Pulmonary artery endothelial cell (primary cell): ENCODE measurements at places on chromosomes 5 and 9.

GRCh38 chr9:136667940-136668760 is 5.4 kb downstream of the EGFL7 start:
- DNase-seq: no peak

- no peak for DNase-seq
Observed at GRCh38 chr5:126192226-126192625, 231.0 kb upstream of the GRAMD2B start.

GRCh38 chr9:109468927-109469326 is 29.2 kb downstream of the PTPN3 start:
- no peak for DNase-seq

- no peak for DNase-seq
Observed at GRCh38 chr9:68951879-68952659, 61.8 kb downstream of the PRKACG start.

DNA sequence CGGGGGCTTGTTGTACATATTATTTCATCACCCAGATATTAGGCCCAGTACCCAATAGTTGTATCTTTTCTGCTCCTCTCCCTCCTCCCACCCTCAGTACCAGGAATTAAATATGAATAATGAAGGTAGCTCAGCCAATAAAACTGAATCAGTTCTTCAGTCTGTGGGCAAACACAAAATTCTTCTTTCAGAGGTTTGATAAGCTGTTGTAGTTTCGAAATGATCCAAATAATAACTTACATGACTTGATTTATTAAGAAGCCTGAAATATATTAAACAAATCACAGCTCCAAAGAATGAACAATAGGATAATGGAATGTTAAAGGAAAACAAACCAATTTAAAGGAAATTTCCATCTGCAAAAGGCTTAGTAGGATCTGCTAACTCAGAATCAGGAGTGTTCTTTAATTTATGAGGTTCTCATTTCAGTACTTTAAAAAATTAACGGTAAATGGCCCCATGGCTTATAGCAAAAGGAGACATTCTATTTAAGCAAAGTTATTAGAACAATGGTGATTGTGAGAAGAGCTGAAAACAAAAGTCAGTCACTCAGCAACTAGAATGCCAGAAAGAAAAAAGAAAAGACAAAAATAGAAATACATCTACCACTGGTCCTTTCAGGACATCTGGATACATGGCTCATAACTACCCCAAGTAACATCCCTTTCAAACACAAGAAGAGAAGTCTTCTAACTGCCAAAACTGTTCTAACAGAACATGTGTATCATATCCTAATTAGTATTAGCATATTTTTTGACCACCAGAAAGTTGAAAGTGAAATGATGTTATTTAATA is 62.4 kb downstream of the NR3C1 start:
- DNase-seq: no peak

GRCh38 chr9:5909976-5910375 is 19.3 kb downstream of the MLANA start:
- no peak for DNase-seq
